ENCODE measurements at places on chromosomes 12 and 14.

DNA sequence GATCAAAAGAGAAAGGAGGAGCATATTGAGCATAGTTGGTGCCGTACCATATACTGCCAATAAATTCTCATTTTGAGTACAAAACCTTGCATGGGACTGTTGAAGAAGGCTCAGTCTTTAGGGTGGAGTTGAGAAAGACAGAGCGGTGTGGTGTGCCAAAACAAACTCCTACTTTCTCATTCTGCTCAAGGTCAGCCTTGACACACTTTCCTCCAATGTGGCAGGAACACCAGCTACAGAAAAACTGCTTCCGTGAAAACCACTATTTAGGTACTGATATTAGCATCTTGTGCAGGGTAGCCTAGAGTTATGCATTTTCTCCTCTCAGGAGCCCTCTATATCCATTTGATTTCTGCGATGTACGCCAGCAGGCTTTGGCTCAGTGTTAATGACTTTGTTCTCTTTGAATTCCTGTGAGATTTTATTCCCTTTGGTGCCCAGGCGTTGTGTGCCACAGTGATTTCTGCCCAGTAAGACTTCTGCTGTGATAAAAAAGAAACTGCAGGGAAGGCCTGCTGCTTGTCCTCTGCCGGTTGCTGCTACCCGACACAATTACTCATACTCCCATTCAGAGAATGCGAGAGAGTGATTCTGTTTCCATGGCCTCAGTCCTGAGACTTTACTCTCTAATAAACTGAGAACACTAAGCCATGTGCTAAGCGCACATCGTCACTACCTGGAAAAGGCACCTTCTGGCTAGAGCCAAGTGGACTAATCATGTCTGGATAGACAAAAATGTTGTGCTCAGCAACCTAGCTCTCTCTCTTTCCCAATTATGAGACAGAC, 88.3 kb upstream of the MDM1 start:
- DNase-seq = peak; percentile 58

GRCh38 chr12:51036279-51036678, 10.1 kb upstream of the SLC11A2 start:
- DNase-seq = no peak

GRCh38 chr12:110007881-110008280, 8.7 kb downstream of the ANKRD13A start:
- DNase-seq = no peak

DNA sequence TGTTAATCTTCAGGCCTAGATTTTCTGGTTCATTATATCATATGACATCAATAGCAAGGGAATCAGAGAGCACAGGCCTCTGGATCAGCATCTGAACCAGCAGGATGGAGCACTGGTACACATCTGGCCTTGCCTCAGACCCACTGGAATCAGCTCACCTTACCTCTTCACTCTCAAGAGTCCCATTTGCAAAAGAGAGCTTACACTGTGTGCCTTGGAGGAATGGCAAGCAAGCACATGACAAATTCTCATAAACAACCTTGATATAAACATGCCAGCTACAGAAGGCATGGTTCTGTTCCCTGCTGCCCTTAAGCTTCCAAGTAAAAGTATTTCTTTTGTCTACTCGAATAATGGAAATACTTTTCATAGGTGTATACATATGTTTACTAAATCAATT, 128.6 kb upstream of the CPM start:
- DNase-seq = no peak

GRCh38 chr14:29757188-29757680, 170.4 kb downstream of the PRKD1 start:
- DNase-seq = no peak

GRCh38 chr12:53852061-53852460, 86.6 kb upstream of the HOXC13 start:
- no peak for DNase-seq

DNA sequence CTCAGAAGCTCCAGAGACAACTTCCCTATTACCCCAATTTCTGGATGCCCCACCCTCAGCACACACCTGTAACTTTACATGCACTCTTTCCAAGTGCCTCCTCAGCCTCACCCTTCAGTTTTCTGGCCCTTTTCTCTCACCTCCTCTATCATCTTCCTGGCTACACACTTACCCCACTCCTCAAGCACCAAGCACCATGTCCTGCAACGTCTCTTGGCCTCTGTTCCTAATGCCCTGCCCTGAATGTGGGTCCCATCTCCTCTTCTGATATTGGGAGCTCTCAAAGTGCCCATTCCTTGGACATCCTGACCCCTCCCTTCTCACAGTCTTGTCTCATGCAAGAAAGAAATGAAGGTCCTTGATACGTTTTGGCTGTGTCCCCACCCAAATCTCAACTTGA, 1.2 kb downstream of the KRT72 start:
- no peak for DNase-seq

DNA sequence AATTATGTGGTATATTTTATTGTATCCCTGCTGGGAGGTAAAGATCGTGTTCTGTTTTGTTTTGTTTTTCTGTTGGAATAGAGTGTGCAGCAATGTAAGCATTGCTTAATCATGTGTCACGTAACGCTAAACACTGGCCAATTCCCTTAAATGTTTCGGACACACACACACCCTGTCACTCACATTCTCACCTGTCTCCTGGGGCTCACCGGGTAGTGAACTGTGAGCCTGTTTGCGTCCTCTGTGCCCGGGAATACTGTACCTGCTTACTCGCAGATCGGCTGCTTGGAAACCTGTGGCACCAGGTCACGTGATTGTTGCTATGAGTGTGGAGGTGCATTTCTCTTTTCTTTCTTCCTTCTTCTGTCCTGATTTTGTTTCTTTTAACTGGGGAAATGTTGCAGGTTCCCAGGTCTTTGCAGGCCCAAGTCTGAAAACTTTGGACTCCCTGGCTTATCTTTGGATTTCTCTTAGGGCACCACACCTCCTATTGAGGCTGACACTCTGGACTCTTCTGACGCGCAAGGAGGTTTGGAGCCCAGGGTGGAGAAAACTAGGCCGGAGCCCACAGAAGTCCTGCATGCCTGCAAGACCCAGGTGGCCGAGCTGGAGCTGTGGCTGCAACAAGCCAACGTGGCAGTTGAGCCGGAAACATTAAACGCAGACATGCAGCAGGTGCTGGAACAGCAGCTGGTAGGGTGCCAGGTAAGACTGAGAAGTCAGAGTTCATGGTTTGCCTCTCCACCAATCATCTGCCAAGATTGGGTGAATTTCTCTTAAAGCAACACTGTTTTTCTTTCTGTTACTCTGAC, 181.1 kb downstream of the ESR2 start:
- DNase-seq = no peak

- DNase-seq = no peak
Observed at GRCh38 chr12:47610686-47611252, 95.1 kb downstream of the RPAP3 start.

GRCh38 chr12:109098183-109098604, 797 bp downstream of the UNG start:
- DNase-seq = peak; percentile 56

DNA sequence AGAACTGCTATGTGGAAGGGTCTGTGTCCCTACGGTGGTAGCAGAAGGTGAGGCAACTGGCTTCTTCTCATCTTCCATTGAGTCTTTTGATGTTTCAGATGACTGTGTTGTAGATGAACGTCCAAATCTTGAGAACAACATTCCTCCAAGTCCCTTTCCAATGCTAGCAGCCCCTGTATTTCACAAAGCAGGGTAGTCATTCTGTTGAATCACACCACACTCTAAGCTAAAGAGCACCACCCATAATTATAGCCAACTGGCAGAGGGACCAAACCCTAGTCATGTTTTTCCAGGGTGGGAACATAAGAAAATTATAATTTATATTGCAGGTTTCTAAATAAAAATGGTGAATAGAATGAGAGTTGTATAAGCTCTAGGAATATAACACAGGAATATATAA, 98.7 kb downstream of the DDHD1 start:
- DNase-seq = peak; percentile 91

GRCh38 chr12:12964255-12964654, 12.3 kb upstream of the GPRC5D start:
- no peak for DNase-seq

DNA sequence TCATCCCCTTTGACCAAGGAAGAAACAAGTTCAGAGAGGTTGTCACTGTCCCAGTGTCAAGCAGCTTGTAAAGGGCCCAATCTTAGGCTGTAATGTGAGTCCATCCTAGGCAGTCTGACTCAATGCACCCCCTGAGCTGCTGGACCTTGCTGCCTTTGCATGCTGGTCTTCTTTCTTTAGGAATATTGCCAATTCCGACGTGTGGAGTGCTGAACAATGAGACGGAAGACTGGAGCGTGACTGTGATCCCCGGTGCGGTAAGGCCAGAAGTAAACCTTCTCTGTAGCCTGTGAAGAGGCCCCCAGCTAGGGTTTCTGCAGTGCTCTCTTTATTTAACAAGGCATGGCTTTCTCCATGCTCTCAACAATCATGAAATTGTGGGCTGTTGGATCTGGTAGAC, 963 bp downstream of the TCTN2 start:
- peak; percentile 64 for DNase-seq

- DNase-seq = peak; percentile 6
Observed at GRCh38 chr12:31923063-31923412, 36.2 kb upstream of the RESF1 start.

GRCh38 chr12:69948851-69949250, 123.8 kb downstream of the MYRFL start:
- no peak for DNase-seq

DNA sequence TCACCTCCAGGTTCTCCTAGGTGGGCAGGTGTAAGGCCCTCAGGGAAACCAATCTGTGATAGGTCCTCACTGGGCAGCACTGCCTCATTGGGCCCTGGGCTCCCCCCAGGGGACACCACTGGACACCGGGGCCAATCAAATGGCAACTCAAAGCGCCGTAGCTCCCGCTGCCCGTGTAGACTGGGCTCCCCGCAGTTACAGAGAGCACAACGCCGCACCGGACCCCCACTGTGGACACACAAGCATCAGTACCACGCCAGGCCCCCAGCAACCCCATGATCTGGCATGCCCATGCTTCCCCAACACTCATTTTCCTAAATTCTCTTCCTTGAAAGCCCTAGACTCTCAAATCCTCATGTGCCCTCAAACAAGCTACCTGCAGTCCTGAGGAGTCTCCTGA, 6.1 kb downstream of the KMT2D start:
- no peak for DNase-seq

GRCh38 chr12:117118838-117119591, 19.8 kb upstream of the TESC start:
- DNase-seq = no peak

DNA sequence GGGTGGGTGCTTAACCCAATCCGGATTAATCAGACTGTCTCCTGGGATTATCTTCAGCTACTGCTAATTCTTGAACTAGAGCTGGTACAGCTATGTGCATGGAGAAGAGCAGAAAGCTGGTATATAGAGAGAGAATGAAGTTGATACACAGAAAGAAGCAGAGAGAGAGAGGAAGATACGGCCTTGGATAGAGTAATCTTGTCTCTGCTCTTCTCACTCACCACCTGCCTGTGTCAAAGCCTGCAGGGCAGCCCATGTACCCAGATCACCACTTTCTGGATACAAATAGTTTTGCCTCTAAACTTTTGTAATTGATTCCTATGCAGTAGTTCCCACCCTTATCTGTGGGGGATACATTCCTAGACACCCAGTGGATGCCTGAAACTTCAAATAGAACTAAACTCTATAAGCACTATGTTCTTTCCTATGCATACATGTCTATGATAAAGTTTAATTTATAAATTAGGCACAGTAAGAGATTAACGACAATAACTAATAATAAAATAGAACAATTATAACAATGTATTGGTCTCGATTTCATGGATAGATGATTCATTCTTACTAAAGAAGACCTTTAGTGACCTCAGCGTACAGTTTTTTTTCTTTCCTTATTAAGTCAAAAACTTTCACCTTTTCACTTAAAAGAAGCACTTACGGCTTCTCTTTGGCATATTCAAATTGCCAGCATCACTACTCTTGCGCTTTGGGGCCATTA, 45.5 kb downstream of the YEATS4 start:
- DNase-seq = no peak

GRCh38 chr12:49622501-49623141, 740 bp upstream of the PRPF40B start:
- peak; percentile 23 for DNase-seq

DNA sequence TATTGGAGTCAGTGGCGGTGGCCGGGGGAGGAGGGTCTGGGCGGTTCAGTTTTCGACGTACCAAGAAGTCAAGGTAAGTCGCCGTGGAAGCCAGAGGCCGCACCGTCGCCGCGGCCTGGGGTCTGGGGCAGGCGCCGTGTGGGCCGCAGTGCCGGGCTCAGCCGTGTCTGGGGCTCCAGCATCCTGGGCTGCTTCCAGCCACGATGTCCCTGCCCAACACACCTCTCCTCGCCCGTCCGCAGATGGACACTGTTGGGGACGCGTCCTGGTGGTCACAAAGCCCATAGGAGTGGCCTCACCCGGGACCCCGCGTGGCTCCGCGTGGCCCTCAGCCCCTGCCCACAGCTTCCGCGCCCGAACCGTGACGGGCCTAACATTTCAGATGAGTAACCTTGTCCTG, 59.1 kb downstream of the FBRSL1 start:
- no peak for DNase-seq

- DNase-seq = peak; percentile 61
Observed at GRCh38 chr14:68245146-68246073, 425.8 kb downstream of the RAD51B start.

GRCh38 chr12:27382171-27382795, 49.6 kb downstream of the BMAL2 start:
- peak; percentile 95 for DNase-seq

- DNase-seq = no peak
Observed at GRCh38 chr14:104139460-104140212, 1.2 kb downstream of the KIF26A start.

GRCh38 chr12:64569923-64570691, 40.2 kb upstream of the RASSF3 start:
- no peak for DNase-seq

DNA sequence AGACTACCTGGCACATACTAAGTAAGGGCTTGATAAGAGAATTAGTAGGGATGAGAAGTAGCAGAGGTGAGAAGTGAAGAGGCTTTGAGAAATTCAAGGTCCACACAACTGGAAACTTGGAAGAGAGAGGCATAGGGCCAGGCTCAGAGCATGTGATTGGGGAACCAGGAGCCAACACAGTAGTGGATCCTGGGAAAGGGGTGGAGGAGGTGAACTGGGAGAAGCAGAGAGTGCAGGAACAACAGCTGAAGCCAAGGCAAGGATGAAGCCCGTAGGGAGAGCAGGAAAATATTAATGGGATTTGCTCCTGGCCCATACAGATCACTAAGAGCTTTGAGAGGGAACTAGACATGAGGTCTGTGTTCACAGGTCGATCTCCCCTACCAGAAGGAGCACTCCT, 1.4 kb upstream of the ITGB7 start:
- DNase-seq = peak; percentile 13

DNA sequence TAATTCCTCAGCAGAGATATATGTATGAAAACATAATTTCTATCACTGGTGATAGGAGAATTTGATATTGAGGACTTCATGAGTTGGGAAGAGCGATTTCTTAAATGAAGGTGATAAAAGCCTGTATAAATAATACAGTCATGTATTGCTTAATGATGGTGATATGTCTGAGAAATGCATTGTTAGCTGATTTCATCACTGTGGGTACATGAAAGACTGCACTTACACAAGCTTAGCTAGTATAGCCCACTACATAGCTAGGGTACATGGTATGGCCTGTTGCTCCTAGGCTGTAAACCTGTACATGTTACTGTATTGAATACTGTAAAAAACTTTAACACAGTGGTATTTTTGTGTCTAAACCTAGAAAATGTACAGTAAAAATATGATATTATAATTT, 63.4 kb downstream of the ANO4 start:
- peak; percentile 41 for DNase-seq
